Activated CD8-positive, alpha-beta T cell treated with anti-CD3 and anti-CD28 coated beads for 36 hours (primary cell): ENCODE measurements at places on chromosomes 1 and 21.

DNA sequence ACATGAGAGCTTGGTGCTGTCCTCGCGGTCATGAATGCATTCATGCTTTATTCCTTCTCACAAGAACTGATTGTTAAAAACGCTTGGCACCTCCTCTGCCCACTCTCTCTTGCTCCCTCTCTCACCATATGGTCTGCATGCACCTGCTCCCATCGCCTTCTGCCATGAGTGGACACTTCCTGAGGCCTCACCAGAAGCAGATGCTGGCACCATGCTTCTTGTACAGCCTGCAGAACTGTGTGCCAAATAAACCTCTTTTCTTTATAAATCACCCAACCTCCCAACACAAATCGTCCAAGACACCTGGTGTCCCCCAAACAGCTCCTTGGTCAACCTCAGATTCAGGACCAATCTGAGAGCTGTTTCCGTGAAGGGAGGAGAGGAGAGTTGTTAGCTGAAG, 43.3 kb upstream of the PCBP3 start:
- H3K4me3 ChIP-seq, result no peak overlapping the region
- H3K4me1 ChIP-seq, result peaks cover 10% of the 10 kb centered on the region
- no peaks in the 10 kb centered on the region for H3K27me3 ChIP-seq
- no peak for DNase-seq

GRCh38 chr21:21114461-21114860, 116.3 kb downstream of the NCAM2 start:
- H3K27me3 ChIP-seq, result no peaks in the 10 kb centered on the region
- no peaks in the 10 kb centered on the region for H3K4me1 ChIP-seq
- no peaks in the 10 kb centered on the region for H3K36me3 ChIP-seq
- DNase-seq, result no peak
- H3K27ac ChIP-seq, result no peak overlapping the region
- H3K4me3 ChIP-seq, result no peak overlapping the region

DNA sequence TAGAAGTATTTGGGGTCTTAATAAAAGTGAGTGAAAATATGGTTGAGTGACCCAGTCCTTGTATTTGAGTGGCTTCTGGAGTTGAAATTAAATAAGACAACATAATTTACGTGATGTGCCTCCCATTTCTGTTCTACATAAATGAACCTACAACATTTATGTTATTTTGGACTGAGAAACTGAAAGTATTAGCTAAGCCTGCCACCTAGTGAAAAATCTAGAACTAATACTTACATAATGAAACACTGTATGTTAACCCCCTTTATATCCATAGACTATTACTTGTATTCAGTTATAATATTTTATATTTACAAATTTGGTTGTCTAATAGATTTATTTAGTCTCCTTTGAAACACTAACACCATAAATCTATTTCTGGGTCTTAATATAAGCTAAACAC, 298.9 kb downstream of the KCNT2 start:
- H3K27me3 ChIP-seq, result no peaks in the 10 kb centered on the region
- no peak for DNase-seq
- no peak overlapping the region for H3K4me3 ChIP-seq
- H3K4me1 ChIP-seq, result no peaks in the 10 kb centered on the region

- no peak within 1 kb of the TSS for H3K4me3 ChIP-seq
- no peaks in the 10 kb centered on the region for H3K36me3 ChIP-seq
- H3K27me3 ChIP-seq, result no peaks in the 10 kb centered on the region
- H3K4me1 ChIP-seq, result no peaks in the 10 kb centered on the region
These were observed at the start of gene TEX50 for GRCh38 chr1:173635116-173635515. Gene TEX50 (plus strand): TSS chr1:173635338. CDS start chr1:173635522, 184 bp downstream.

DNA sequence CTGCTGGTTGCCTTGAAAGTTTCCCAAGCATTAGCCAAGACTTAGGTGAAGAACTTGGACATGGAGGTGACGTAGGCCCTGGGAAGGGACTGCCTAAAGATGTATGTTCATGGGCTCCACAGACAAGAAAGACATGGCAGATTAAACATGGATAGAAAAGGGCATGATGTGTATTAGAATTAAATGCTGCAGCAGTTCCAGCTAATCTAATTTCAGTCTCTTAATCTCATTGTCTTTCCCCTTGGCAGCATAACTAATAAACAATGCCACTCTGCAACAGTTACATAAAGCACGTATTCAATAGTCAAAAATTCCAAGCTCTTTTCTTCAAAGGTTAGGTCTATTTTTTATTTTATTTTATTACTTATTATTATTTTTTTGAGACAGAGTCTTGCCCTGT, 251.6 kb downstream of the KIF26B start:
- H3K4me1 ChIP-seq, result no peaks in the 10 kb centered on the region
- H3K27ac ChIP-seq, result no peak overlapping the region
- H3K27me3 ChIP-seq, result no peaks in the 10 kb centered on the region
- H3K4me3 ChIP-seq, result no peak overlapping the region
